Stimulated activated CD4-positive, alpha-beta T cell treated with anti-CD3 and anti-CD28 coated beads, Interleukin-15, amount 100 ng/mL, for 1 hour (primary cell): ENCODE measurements at places on chromosomes 5 and 9.

DNA sequence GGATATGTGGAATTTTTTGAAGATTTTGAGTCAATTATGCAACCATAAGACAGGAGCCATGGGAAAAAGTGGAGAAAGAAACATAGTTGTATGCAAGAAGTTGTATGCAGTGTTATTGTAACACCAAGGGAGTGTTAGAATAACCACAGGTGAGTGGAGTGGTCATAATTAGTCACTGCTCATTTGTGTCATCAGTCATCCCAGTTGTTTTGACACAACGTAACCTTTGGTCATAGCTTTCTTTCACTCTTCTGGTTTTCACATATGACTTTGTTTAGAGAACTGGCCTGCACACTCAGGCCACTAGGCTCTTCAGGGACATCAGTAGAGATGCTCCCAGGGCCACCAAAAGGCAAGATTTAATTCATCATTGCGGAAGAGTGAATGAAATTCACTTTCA lies 158.7 kb upstream of the HMHB1 start:
- DNase-seq = no peak

DNA sequence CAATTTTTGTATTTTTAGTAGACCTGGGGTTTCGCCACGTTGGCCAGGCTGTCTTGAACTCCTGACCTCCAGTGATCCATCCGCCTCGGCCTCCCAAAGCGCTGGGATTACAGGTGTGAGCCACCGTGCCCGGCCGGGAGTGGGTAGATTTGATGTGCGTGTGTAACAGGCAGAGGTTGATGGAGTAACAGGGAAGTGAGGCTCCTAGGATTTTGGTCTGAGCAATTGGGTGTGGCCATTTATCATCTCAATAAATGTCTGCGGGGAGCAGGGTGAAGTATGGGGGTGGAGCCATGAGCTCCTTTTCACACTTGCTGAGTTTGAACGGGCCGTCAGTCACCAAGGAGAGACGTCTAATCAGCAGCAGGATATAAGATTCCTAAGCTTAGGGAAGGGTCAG lies 1.2 kb upstream of the REXO4 start:
- no peak for DNase-seq

- DNase-seq = no peak
Measured at GRCh38 chr5:109982966-109983534, 293.3 kb downstream of the MAN2A1 start.

- no peak for DNase-seq
Measured at GRCh38 chr9:74639112-74639511, 142.0 kb downstream of the RORB start.

DNA sequence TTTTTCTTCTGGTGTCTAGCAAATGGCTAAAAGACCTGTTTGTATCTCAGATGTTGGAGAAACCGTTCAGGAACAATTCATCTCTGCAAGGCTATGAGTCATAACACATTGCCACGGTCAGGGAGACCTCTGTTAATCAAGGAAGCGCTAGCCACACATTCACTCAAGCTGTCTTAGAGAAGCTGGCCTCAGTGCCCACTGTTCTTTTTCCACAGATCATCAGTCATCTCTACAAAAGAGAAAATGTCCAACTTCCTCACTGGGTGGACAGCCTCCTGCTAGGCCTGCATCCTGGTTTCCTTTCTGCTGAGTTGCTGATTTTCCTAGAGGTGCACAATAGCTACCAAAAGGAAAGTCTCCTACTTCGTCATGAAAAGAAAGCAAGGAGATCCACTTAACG lies 360.5 kb downstream of the BNC2 start:
- DNase-seq = no peak

DNA sequence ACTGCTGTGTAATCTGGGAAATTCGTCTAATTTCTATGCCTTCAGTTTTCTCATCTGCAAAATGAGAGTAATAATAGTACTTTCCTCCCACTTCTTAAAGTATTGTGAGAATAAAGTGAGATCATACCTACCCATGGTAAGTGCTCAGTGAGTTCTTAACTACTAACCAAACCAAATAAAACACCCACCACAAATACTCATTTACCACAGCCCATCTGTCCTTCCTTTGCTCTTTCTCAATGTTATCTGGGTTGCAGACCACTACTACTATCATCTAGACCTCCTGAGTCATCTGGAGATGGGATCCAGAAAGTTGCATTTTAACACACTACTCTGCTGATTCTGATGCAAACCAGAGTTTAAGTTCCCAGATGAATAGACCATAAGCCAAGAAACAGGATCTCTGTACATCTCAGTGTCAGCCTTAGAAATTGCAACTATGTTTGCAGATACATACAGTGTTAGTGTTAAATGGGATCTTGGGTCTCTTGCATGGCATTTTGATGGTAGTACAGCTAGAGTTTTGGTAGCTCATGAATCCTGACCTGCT lies 105.4 kb upstream of the ATP10B start:
- no peak for DNase-seq

DNA sequence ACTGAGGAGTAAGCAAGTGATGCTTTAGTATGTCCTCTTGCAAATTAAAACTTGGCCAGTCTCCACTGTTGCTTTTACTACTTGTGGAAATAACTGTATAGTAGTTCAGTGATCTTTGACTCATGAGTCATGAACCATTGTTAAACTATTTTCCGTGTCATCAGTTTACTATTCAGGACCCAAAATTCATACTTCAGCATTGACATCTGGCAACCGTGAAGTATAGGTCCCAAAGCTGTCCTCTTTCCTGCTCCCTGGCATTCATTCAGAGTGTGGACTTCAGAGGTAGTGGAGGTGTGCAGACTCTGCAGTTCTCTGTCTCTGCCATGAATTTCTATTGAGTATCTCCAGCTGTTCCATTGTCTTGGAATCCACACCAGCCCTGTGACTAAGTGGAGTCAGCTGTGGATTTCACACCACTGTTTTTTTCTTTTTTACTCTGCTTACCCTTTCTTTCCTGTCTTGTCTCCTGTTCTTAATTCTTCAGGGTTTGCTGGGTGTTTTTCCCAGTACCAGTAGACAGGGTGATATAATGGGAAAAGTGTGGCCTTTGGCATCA lies 7.5 kb downstream of the TDRD7 start:
- no peak for DNase-seq

- DNase-seq = no peak
Measured at GRCh38 chr9:135211524-135211890, 124.0 kb downstream of the OLFM1 start.

DNA sequence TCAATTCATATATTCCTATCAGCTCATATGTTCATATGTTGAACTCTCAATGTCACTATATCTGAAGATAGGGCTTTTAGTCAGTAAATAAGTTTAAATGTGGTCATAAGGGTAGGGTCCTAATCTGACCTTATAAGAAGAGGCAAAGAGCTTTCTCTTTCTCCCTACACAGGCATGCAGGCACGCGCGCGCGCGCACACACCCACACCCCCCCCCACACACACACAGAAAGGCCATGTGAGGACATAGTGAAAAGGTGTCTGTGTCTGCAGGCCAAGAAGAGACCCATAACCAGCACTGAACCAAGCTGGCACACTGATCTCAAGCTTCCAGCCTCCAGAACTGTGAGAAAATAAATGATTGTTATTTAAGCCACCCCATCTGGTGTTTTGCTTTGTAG lies 76.0 kb downstream of the PDE4D start:
- no peak for DNase-seq

DNA sequence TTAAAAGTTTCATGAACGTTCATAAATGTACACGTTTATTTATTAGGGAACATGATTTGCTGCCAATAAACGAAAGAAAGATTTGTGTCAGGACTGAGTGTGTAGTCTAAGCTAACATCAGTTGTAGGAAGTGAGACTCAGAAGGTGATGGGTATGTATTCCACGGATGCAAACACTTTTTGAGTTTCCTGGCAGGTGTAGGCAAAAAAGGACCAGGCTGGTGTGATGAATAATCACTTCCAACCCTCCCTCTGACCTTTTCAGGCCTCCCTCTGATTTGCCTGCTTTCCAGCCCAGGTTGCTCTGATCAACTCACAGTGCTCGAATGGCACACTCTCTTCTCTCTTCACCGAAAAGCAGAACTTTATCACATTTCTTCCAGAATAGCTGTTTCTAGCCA lies 51.8 kb downstream of the BASP1 start:
- no peak for DNase-seq

- DNase-seq = no peak
Measured at GRCh38 chr5:174733091-174733690, 8.8 kb downstream of the MSX2 start.

GRCh38 chr5:26649000-26649399 lies 389.4 kb downstream of the CDH9 start:
- no peak for DNase-seq

GRCh38 chr5:133327946-133328401 lies 276.2 kb downstream of the HSPA4 start:
- no peak for DNase-seq

- DNase-seq = no peak
Measured at GRCh38 chr9:68705531-68706362, 707 bp downstream of the PIP5K1B start.

- DNase-seq = no peak
Measured at GRCh38 chr5:80921026-80921425, 39.1 kb upstream of the RASGRF2 start.

DNA sequence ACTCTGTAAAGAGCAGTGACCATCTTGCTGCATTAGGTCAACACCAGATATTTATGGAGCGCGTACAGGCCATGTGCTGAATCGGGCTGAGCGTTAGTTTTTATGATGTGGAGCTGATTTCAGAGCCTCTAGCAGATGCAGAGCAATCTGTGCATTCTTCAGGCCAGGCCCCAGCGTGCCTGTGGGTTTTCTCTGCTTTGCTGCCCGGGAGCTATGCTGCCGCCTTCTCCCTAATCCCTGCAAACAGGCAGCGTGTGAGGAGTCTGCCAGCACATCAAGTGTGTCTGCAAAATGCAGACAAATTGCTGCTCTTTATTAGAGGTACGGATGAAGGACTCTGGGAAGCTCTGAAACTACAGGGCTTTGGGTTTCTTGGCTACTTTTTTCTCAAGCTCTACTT lies 170.0 kb downstream of the NTRK2 start:
- no peak for DNase-seq

- DNase-seq = no peak
Measured at GRCh38 chr5:77643654-77644370, 5.3 kb upstream of the OTP start.

GRCh38 chr9:134396258-134396742 lies 70.0 kb downstream of the RXRA start:
- DNase-seq = no peak

DNA sequence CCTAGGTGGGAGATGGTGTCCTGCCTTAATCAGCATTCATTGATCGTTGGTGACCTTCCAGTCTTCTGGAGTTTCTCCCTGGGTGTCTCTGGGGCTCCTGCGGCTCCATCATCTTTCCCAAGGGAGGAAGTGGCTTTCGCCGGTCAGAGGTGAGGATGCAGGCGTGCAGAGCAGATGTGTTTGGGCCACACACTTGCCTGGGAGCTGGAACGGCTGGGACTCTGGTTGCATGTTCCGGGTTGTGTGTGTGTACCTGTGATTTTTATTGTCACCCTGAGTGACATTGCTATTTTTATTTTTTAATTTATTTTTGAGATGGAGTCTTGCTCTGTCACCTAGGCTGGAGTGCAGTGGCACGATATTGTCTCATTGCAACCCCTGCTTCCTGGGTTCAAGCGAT lies 9.6 kb downstream of the HMCN2 start:
- no peak for DNase-seq

- no peak for DNase-seq
Measured at GRCh38 chr5:43016217-43016779, 23.8 kb downstream of the ANXA2R start.

DNA sequence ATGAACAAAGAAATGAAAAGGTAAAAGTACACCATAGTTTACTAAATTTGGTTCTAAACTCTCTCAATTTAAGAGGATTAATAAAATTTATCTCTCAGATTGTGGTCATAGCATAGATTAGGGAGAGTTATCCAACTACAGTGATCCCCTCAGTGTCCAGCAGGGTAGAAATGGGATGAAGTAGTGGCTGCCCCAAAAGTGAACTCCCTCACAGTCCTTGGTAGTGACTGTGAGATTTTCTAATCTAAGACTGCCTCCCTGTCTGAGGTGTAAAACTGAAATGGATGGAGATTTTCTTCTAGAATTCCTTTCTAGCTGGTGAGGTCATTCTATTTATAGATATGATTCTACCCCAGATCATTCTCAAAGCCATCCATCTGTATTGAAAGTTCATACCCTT lies 455.5 kb downstream of the ACTL7B start:
- no peak for DNase-seq

- no peak for DNase-seq
Measured at GRCh38 chr5:99544356-99544755, 615.5 kb upstream of the CHD1 start.

DNA sequence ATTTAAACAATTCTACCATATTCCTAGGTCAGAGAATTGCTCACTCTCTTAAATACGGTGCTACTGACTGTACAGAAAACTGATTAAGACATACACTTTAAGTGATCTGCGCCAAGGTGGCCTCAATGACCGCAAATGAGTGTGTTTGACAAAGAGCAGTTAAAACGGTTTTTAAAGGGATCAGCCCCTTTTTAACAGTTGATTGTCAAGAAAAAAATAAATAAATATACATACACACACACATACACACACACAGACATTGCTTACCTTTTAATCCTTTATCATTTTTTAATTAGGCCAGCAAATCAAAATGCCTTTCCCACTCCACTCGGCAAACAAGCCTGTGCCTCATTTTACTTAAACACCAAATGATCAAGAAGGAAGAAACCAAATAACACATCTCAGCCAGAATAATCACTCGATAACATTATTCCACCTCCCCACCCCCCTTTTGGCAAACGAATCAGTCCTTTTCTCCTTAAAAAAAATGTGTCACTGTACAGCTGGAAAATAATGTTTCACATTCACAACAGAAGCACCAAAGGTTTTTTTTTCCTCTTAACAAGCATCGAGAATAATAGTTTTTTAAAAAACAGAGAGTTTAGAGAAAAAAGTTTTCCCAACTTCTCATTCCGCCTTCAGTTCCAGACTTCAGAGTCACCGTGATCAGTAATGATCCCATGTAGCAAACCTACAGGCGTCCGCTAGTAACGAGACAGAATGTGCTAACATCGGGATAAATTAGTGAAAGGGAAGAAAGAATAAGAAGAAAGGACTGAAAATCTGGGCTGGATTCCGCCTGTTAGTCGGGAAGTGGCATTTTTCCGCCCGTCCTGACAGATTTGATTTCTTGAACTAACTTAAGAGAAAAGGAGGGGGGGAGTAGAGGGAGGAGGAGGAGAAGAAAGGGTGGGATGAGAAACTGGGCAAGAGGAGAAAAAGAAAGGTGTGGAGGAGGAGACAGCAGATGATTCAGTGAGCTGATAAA lies at the start of gene ZNF608:
TSS of gene ZNF608 (minus strand) at position 712 of the 988 bp plus-strand sequence. CDS start 1,650 bp downstream, outside the sequence.
- no peak for DNase-seq

DNA sequence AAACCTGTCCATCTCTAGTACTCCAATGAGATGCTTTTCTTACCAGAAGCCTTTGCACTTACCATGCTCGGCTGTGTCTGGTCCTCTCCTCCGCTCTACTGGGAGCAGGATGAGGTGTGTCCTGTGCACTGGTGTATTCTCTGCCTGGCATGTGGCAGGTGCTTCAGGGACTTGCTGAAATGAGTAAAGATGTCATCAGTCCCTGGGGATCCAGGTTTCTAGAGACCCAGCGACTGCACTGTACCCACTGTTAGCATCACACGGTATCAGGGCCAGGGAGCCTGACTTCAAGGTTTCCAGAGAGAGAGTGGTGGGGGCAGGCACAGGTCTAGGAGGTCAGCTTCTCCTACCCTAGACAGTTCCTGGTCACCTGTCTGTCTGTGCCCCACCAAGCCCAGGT lies 10.5 kb downstream of the PTTG1 start:
- DNase-seq = no peak
